ENCODE measurements at places on chromosomes 5 and 9. TPM values are rescaled to one million over a fixed set of nuclear protein-coding genes. Genes with fewer than 3 reads are reported as not detected.

LHX3 gene
- not detected for total RNA-seq

WWC1 gene
- total RNA-seq, result 2.7 TPM

TPPP gene
- total RNA-seq, result not detected

DCANP1 gene
- not detected for total RNA-seq

C1QTNF2 gene
- 2.0 TPM for total RNA-seq

All from fibroblast of the aortic adventitia (primary cell).